Progenitor cell of endocrine pancreas (in vitro differentiated cells): ENCODE measurements at places on chromosomes 7 and 10.

GRCh38 chr10:91785830-91786229 lies 12.4 kb upstream of the TNKS2 start:
- DNase-seq, result no peak

GRCh38 chr7:28165961-28166955 lies 14.3 kb downstream of the JAZF1 start:
- DNase-seq, result no peak

GRCh38 chr7:142960955-142961512 lies 1.1 kb downstream of the KEL start:
- no peak for DNase-seq

DNA sequence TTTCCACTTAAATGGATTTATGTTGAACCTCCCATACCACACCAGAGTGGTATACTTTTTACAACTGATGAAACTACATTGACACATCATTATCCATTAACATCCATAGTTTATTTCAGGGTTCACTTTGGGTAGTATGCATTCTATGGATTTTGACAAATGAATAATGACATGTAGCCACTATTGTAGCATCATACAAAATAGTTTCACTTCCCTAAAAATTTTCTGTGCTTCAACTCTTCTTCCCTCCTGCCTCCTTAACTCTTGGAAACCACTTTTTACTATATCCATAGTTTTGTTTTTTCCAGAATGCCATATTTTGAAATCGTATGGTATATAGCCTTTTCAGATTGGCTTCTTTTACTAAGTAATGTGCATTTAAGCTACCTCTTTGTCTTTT lies 199.5 kb upstream of the TMEM196 start:
- DNase-seq, result no peak

GRCh38 chr10:110808615-110809014 lies 63.1 kb upstream of the PDCD4 start:
- DNase-seq, result no peak

DNA sequence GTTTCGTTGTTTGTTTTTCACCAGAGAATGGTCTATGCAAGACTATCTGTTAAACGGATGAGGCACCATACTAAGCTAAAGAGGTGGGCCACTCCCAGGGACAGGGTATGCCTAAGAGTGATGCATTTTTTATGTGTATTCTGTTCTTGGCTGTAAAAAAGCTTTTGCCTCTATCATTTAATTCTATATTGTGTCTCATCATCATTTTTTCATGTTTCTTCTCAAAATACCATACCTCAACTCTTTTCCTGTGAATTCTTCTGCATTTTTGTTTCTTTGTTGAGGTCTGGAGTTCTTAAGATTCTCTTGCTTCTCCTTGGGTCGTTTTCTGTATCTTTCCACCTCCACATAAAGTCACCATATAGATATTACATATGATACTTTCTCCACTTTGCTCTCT lies 357.4 kb downstream of the GPR158 start:
- DNase-seq, result no peak

GRCh38 chr7:79320741-79321473 lies 132.6 kb downstream of the MAGI2 start:
- DNase-seq, result no peak

- DNase-seq, result no peak
These were observed 75.9 kb downstream of the MDFIC start for GRCh38 chr7:114997487-114998404.

DNA sequence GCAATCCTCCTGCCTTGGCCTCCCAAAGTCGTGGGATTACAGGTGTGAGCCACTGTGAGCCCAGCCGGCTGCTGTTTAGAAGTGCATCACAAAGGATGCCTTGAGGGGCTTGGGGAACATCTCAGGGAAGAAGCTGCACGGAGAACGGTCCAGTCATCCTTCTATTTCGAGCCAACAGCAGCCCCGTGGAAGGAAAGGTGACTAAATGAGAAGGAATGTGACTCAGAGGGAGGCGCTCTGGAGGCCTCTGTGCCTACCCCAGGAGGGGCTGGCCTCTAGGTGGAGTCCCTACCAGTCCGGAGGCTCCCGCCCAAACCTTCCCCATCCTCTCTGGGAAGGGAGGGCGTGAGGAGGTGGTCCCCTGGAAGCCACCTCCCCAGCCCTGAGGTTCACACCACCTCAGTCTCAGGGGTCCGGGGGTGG lies 76.2 kb downstream of the CTBP2 start:
- no peak for DNase-seq

GRCh38 chr10:34407324-34407805 lies 407.7 kb downstream of the PARD3 start:
- DNase-seq, result no peak

GRCh38 chr10:4088354-4089066 lies 303.5 kb upstream of the KLF6 start:
- DNase-seq, result no peak

DNA sequence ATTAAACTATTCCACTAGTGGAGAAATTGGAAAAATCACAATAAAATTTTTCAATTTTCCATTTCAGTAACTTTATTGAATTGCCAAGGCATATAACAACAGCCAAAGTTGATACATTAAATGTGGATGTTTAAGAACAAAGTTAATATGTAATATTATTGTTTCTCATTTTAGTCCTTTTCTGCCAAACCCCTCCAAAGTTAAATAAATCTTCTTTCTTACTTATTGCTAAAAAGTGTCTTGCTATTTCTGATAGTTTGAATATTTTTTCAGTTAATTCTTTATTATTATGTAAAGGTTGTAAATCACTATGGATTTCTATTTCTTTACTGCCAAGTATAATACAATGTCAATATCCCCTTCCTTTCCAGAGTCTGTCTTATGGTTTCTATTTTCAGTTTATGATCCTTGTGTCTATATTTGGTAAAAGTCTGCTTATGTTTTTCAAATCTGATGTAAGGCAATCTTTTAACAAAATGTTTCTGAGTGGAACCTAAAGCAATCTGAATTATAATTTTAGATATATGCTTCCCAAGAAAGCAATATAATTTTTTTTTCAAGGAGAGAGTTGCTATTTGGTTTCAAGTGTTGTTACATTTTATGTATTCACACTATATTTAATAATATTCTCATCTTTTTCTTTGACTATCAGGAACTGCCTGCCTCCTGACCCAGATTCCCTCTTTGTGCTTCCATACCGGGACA lies 80.3 kb upstream of the RHOBTB1 start:
- no peak for DNase-seq

GRCh38 chr7:33973231-33974015 lies 68.1 kb downstream of the BMPER start:
- no peak for DNase-seq
